ENCODE measurements at places on chromosomes 3 and 15. TPM values are rescaled to one million over a fixed set of nuclear protein-coding genes. Genes with fewer than 3 reads are reported as not detected.

KNG1 gene
- polyA plus RNA-seq, result 138 TPM

GRCh38 chr15:54083501-54083900 is 105.3 kb downstream of the UNC13C start:
- no peak for DNase-seq

- no peak for DNase-seq
Measured at GRCh38 chr3:28916713-28917499, 364.0 kb upstream of the RBMS3 start.

DNA sequence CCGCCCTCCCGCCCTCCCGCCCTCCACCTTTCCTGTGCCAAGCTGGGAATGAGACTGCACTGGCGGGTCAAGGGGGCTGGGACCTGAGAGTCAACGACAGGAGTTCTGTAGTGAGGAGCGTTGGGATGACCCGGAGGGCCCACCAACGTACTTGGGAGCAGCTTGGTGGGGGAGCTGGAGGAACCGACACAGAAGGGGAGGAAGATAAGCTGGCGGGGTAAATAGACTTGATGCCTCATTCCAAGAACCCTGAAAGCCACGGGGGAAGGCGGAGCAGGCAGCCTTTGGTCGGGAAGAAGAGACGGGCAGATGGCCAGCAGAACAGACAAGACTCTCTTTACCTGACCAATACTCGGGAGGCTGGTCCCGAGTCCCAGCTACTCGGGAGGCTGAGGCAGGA is 277 bp downstream of the FMN1 start:
- DNase-seq, result no peak
